ENCODE measurements at places on chromosomes 7 and 10. TPM values are rescaled to one million over a fixed set of nuclear protein-coding genes. Genes with fewer than 3 reads are reported as not detected.

TLX1 gene
- not detected for total RNA-seq

CPA4 gene
- total RNA-seq, result not detected

CDC14C gene
- not detected for total RNA-seq

STEAP1B gene
- total RNA-seq, result 0.24 TPM

TPK1 gene
- 10.5 TPM for total RNA-seq

PFKP gene
- 239 TPM for total RNA-seq

TMEM236 gene
- total RNA-seq, result 0.11 TPM

EN2 gene
- not detected for total RNA-seq

GRCh38 chr7:106312906-106313305 lies 28.1 kb upstream of the NAMPT start:
- DNase-seq, result no peak

GRCh38 chr10:11906714-11907113 lies 83.6 kb downstream of the PROSER2 start:
- no peak for DNase-seq

GRCh38 chr7:106177300-106177690 lies 65.2 kb upstream of the SYPL1 start:
- DNase-seq, result no peak

DNA sequence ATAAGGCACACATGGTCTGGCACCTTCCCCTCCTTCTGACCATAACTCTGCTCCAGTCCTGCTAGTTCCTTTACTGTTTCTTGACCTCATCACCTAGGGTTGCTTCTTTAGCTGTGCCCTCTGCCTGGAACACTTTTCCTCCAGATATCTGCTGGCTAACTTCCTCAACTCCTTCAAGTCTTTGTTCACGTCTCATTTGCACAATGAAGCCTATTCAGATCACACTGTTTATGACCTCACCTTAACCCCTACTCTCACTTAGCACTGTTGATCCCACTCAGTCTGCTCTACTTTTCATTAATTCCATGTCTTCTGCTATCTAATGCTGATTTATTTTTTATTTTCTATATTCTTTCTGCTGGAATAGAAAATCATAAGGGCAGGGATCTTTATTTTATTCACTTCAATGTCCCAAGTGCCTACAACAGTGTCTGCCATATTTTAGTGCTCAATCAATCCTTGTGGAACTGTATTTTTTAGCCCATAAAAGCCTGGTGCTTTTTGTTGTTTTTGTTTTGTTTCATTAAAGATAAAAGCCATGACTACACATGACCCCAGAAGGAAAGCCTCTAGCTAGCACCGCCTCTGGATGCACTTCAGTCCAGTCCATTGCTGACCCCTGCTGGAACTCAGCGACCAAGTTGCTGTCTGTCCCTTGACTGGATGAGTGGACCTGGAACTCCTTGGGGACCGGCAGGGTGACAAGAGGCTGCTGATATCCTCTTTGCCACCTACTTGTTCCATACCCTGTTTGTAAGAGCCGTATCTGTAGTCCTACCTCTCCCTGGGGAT lies 12.3 kb downstream of the KLF14 start:
- DNase-seq, result no peak

- no peak for DNase-seq
These were observed 33.9 kb downstream of the DRGX start for GRCh38 chr10:49361735-49362568.

GRCh38 chr10:109744020-109744419 lies 179.3 kb downstream of the XPNPEP1 start:
- no peak for DNase-seq
